ENCODE measurements at places on chromosomes 6 and 20. TPM values are rescaled to one million over a fixed set of nuclear protein-coding genes. Genes with fewer than 3 reads are reported as not detected.

GRCh38 chr20:50247196-50248094, 56.8 kb downstream of the CEBPB start:
- H3K36me3 ChIP-seq, result no peaks in the 10 kb centered on the region
- peaks cover 13% of the 10 kb centered on the region for H3K4me1 ChIP-seq
- H3K27ac ChIP-seq, result no peak overlapping the region
- no peaks in the 10 kb centered on the region for H3K27me3 ChIP-seq
- no peak for DNase-seq

DNA sequence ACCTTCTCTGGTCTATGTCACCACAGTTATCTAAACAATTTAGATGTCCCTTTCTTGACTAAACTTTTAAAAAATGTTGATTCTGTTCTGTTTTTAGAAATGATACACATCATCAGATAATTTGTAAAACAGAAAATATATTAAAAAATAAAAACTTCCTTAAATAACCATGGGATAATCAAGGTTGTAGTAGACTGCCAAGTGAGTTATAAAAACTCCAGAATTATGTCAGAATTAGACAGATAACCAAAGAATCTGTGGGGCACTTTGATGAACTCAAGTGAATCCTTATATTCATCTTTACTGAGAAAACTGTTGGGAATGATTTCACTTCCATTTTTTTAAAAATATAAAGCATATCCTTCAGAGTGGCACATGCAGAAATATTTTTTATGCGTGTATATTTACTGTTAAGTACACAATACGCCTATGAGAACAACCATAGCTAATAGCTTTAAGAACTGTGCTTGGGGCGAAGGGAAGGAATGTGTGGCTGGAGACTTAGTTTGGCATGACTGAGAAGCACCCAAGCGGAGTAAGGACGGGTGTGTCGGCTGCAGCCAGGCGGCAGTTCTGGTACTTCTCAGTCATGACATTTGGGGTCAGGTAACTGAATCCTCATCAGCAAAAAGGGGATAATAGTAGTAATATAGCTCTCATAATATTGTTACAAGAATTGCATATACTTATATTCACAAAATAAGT, 604.7 kb upstream of the CITED2 start:
- DNase-seq, result peak; percentile 23
- H3K4me3 ChIP-seq, result no peak overlapping the region
- H3K27ac ChIP-seq, result peak overlapping the region; percentile 65
- no peaks in the 10 kb centered on the region for H3K27me3 ChIP-seq
- H3K4me1 ChIP-seq, result peaks cover 42% of the 10 kb centered on the region

- no peaks in the 10 kb centered on the region for H3K36me3 ChIP-seq
- peak overlapping the region; percentile 64 for H3K27ac ChIP-seq
- no peak overlapping the region for H3K4me3 ChIP-seq
- peaks cover 14% of the 10 kb centered on the region for H3K4me1 ChIP-seq
- no peaks in the 10 kb centered on the region for H3K27me3 ChIP-seq
Observed at GRCh38 chr6:134060491-134061106, 8.2 kb upstream of the SLC2A12 start.

DNA sequence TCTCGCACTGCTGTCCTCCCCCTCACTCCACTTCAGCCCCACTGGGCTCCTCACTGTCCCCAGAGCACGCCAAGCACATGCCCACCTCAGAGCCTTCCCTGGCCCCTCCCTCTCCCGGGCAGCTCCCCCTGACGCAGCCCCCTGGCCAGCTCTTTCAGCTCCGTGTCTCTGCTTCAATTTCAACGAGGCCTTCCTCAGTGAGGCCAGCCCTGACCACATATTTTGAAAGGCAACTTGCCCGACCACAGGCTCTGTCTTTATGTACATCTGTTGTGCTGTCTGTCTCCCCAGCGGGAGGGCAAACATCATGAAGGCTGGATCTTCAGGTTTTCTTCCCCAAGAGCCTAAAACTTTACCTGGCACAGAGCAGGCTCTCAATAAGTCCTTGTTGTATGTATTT, 44.6 kb downstream of the JPH2 start:
- peaks cover 22% of the 10 kb centered on the region for H3K4me1 ChIP-seq
- no peak for DNase-seq
- H3K27ac ChIP-seq, result peak overlapping the region; percentile 79
- no peaks in the 10 kb centered on the region for H3K36me3 ChIP-seq
- no peak overlapping the region for H3K4me3 ChIP-seq
- no peaks in the 10 kb centered on the region for H3K27me3 ChIP-seq

DNA sequence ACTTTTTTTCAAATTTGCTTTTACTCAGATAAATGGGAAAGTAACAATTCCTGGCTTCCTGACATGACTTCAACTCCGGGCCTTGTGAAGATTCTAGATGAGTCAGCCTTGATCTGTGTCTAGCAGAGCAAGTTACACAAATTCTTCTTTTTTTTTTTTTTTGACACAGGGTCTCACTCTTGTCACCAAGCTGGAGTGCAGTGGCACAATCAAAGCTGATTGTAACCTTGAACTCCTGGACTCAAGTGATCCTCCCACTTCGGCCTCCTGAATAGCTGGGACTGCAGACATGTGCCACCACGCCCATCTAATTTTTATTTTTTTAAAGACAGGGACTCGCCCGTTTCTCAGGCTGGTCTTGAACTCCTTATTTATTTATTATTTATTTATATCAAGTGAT, 7.3 kb upstream of the ARHGAP18 start:
- DNase-seq, result no peak
- no peaks in the 10 kb centered on the region for H3K4me1 ChIP-seq
- no peaks in the 10 kb centered on the region for H3K27me3 ChIP-seq
- H3K27ac ChIP-seq, result no peak overlapping the region
- no peak overlapping the region for H3K4me3 ChIP-seq

DNA sequence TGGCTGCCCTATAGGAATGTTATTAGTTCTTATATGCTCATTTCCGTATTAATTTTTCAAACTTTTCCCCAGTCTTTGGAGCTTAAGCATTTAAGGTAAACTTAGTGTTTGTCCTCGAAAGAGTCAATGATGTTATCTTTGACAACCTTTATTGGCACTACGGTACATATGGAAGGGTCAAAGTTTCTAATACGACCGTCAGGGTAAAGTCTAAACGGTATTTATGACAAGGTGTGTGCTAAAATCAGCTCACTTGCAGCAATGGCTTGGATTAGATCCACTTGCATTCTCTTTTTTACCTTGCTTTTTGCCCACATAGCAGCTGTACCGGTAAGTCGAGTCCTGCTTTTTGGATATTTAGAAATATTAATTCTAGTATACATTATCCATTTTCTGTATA, at the start of gene MEP1A:
TSS of gene MEP1A (plus strand) at position 252 of the 400 bp plus-strand sequence. CDS start at position 262, 10 bp downstream.
- H3K4me1 ChIP-seq, result no peaks in the 10 kb centered on the region
- no peak within 1 kb of the TSS for H3K27ac ChIP-seq
- peaks cover 2% of the 10 kb centered on the region for H3K27me3 ChIP-seq
- no peaks in the 10 kb centered on the region for H3K36me3 ChIP-seq

GRCh38 chr6:94673251-94673650, 904.1 kb upstream of the MANEA start:
- H3K27me3 ChIP-seq, result no peaks in the 10 kb centered on the region
- H3K4me1 ChIP-seq, result no peaks in the 10 kb centered on the region
- no peak for DNase-seq
- H3K36me3 ChIP-seq, result no peaks in the 10 kb centered on the region
- no peak overlapping the region for H3K4me3 ChIP-seq

DNA sequence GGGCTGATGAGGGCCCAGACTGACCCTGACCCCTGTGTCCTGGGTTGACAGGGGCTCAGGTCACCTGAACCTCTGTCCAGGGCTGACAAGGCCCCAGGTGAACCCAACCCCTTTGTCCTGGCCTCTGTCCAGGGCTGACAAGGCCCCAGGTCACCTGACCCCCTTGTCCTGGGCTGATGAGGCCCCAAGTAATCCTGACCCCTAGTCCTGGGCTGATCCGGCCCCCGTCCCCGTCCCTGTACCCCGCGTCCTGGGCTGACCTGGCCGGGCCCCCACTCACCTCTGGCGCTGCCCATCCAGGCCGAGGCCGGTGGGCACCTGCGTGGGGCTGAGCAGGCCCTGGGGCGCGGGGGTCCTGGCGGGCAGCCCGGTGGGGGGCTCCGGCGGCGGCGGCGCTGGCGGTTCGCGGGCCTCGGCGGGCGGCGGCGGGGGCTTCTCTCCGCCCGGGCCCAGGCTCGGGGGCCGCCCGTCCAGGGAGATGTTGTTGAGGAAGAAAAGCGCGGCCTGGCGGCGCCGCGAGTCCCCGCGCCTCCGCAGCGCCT, 379 bp downstream of the CABLES2 start:
- peak overlapping the region; percentile 70 for H3K4me3 ChIP-seq
- H3K36me3 ChIP-seq, result no peaks in the 10 kb centered on the region
- H3K4me1 ChIP-seq, result peaks cover 36% of the 10 kb centered on the region
- no peak for DNase-seq
- H3K27ac ChIP-seq, result peak overlapping the region; percentile 62

- H3K4me1 ChIP-seq, result no peaks in the 10 kb centered on the region
- no peak overlapping the region for H3K4me3 ChIP-seq
- H3K27me3 ChIP-seq, result no peaks in the 10 kb centered on the region
- no peaks in the 10 kb centered on the region for H3K36me3 ChIP-seq
Observed at GRCh38 chr6:64054861-64055260, 419.3 kb downstream of the PHF3 start.

CPXM1 gene
- total RNA-seq, result 4.5 TPM

PRSS16 gene
- 0.23 TPM for total RNA-seq

TDP2 gene
- total RNA-seq, result 21.8 TPM

OVOL2 gene
- not detected for total RNA-seq

SPO11 gene
- not detected for total RNA-seq

GABRR2 gene
- 0.28 TPM for total RNA-seq

BPI gene
- 0.15 TPM for total RNA-seq

SYCP2L gene
- total RNA-seq, result 0.16 TPM

ETV7 gene
- total RNA-seq, result not detected

LZTS3 gene
- 15.9 TPM for total RNA-seq
